Tibial artery (tissue), 4 donors: ENCODE measurements at places on chromosomes 13 and 19.
A peak's percentile ranks its signal among the peaks of the same experiment; 100 is the strongest.

GRCh38 chr19:50823389-50824042, at the start of gene KLK1:
TSS of gene KLK1 (minus strand) at chr19:50823787. CDS start at chr19:50823748, 39 bp downstream.
- no peak for DNase-seq
- H3K4me1 ChIP-seq = peaks cover 9% of the 10 kb centered on the region
- peaks cover 63% of the 10 kb centered on the region for H3K27me3 ChIP-seq
- no peak within 1 kb of the TSS for H3K27ac ChIP-seq

- DNase-seq = no peak
- H3K36me3 ChIP-seq = no peaks in the 10 kb centered on the region
- peak overlapping the region; percentile 99 for H3K4me3 ChIP-seq
- H3K27ac ChIP-seq = peak overlapping the region; percentile 80
- no peaks in the 10 kb centered on the region for H3K27me3 ChIP-seq
- H3K4me1 ChIP-seq = peaks cover 15% of the 10 kb centered on the region
These were observed 991 bp downstream of the OBI1 start for GRCh38 chr13:78657699-78658629.

DNA sequence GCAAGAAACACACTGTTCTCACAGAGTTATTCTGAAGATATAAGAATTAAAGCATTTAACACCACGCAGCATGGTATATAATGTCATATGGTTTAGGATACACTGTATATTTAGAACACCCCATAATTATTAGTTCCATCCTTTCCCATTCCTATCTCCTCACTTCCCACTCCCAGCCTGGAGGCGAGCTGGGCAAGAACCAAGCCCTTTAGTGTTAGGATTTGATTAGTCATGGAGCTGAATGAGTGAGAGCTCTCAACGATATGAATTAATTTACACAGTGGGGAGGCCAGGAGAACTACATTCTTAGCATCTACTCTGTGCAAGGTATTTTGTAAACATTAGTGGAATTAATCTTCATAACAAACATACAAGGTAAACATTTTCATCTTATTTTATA, 934.3 kb downstream of the DIAPH3 start:
- H3K4me1 ChIP-seq = no peaks in the 10 kb centered on the region
- H3K4me3 ChIP-seq = no peak overlapping the region

DNA sequence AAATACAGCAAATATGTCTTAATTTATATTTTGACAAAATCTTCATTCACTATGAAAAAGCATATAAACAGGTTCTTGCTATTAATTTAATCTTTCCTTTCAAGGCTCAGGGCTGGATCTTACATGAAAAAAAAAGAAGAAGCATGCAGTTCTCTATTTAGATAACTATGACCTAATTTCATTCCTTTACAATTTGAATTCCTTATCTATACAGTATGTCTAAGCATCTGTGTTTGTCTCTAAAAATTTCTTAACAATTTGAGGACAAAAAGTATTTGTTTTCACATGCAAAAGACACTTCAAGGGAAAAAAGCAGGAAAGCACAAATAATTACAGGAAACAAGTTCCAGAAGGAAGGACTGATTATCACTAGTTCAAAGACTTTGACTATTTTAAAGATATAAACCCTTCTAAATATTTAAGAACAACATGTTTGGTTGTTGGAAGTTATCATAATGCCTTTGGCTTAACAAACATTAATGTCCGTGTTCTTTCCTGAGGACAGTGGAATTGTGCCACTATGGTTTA, 157.5 kb downstream of the TBC1D4 start:
- no peaks in the 10 kb centered on the region for H3K27me3 ChIP-seq
- H3K4me1 ChIP-seq = no peaks in the 10 kb centered on the region
- no peak overlapping the region for H3K27ac ChIP-seq
- no peak overlapping the region for H3K4me3 ChIP-seq
- H3K36me3 ChIP-seq = no peaks in the 10 kb centered on the region

DNA sequence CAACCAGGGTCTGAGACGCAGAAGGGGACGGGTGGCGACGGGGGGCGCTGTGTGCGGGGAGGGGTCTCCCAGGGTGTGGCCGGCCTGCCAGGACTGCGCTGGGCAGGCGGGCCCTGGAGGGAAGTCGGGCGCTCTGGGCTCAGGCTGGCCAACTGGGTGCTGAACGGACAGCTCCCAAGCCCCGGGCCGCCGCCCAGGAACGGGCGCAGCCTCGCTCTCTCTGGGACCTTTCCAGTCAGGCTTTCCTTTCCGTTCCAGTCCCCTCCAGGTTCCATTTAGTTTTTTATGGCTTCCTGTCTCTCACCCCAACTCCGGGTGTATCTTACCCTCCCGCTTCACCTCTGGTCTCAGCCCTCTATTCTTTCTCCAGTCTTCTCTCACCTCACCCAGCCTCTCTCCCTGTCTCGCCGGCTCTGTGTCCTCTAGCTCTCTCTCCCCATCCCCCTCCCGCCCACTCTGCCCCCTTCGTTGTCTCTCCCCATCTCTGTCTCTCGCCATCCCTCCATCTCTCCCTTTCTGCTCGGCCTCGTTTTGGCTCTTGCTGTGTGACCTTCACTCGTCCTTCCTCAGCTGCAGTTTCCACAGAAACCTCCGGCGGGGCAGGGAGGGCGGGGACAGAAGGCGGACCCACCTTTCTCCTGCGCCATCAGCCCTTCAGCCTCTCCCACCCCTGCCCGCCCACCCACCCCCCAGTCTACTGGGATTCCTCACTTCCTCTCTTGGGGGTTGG, 3.3 kb upstream of the ATP1A3 start:
- peaks cover 95% of the 10 kb centered on the region for H3K27me3 ChIP-seq
- H3K4me3 ChIP-seq = no peak overlapping the region
- no peak for DNase-seq
- H3K4me1 ChIP-seq = peaks cover 31% of the 10 kb centered on the region
- H3K36me3 ChIP-seq = no peaks in the 10 kb centered on the region
- no peak overlapping the region for H3K27ac ChIP-seq

DNA sequence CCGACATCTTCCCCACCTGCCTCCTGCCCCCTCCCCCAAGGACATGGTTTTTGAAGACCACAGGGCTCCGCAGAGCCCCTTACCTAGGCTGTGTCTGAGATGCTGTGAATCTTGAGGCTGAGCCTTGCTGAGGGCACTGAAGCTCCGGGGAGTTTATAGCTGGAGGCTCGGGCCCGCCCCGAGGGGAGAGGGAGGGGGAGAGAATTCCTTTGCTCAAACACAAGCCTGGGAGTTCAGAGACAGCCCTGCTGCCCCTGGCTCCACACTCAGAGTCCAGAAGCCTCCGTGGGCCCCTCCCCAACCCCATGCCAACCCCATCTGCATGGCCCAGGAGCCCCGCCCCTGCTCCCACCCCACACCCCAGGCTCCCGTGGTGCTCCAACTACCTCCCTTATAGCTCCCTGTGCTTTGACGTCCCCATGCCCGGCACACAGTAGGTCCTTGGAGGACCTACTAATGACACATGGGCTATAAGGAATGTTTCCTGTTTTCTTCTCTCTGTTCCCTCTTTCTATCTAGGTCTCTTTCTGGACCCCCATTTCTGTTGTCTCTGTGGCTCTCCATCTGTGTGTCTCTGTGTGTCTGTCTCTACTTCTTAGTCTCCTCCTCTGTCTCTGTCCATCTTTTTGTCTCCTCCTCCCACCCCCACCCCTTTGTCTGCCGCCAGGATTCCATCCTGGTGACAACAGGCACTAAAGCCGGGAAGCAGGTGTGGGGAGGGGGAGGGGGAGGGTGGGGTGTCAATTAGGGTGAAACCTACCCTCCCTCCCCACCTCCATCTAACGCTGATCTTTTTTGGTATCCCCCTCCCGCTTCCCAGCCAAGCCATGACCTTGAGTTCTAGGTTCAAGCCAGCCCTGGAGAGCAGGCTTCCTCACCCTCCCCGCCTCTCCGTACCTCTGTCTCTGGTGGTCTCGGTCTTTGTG, at the start of gene TNNT1:
Gene TNNT1, minus strand, starts transcription at position 129 of the 926 bp plus-strand sequence. CDS start 2,049 bp downstream, outside the sequence.
- H3K27me3 ChIP-seq = peaks cover 7% of the 10 kb centered on the region
- DNase-seq = no peak
- no peaks in the 10 kb centered on the region for H3K36me3 ChIP-seq
- H3K27ac ChIP-seq = no peak within 1 kb of the TSS

GRCh38 chr13:27578121-27579030, 42.0 kb downstream of the LNX2 start:
- H3K27ac ChIP-seq = no peak overlapping the region
- peaks cover under 1% of the 10 kb centered on the region for H3K4me1 ChIP-seq
- no peak overlapping the region for H3K4me3 ChIP-seq
- H3K36me3 ChIP-seq = no peaks in the 10 kb centered on the region
- H3K27me3 ChIP-seq = no peaks in the 10 kb centered on the region
- DNase-seq = no peak

- no peaks in the 10 kb centered on the region for H3K27me3 ChIP-seq
- H3K4me3 ChIP-seq = no peak overlapping the region
- H3K4me1 ChIP-seq = no peaks in the 10 kb centered on the region
- H3K27ac ChIP-seq = no peak overlapping the region
- DNase-seq = no peak
These were observed 27.4 kb upstream of the CEBPA start for GRCh38 chr19:33329736-33330135.

DNA sequence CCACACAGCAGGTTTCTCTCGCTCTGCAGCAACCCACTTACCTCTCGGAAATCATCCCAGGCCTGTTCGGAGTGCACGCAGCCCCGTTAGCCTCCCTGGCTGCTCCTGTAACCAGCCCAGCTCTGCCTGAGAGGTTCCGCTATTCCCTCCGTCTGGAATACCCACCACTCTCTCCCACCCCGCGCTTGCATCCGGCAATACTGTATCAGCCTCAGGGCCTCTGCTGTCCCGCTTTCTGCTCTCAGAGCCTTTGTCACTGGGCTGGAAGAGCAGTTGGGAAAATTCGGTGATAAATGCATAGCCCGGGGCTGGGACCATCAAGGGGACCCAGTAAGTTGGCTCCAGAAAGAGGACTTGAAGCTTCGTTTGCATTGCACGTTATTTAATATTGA, 759 bp upstream of the TLE6 start:
- peaks cover 48% of the 10 kb centered on the region for H3K4me1 ChIP-seq
- H3K36me3 ChIP-seq = no peaks in the 10 kb centered on the region
- no peak overlapping the region for H3K27ac ChIP-seq
- no peaks in the 10 kb centered on the region for H3K27me3 ChIP-seq
- no peak for DNase-seq
- peak overlapping the region; percentile 57 for H3K4me3 ChIP-seq

GRCh38 chr13:102694937-102695336, at the start of gene METTL21C:
TSS of gene METTL21C (minus strand) at chr13:102695044. CDS start at chr13:102694498, 546 bp downstream.
- H3K36me3 ChIP-seq = no peaks in the 10 kb centered on the region
- no peak within 1 kb of the TSS for H3K27ac ChIP-seq
- H3K27me3 ChIP-seq = no peaks in the 10 kb centered on the region
- no peak for DNase-seq
- H3K4me3 ChIP-seq = no peak within 1 kb of the TSS

GRCh38 chr13:82772816-82773215, 1109.5 kb downstream of the SLITRK1 start:
- no peak overlapping the region for H3K27ac ChIP-seq
- H3K36me3 ChIP-seq = no peaks in the 10 kb centered on the region
- H3K27me3 ChIP-seq = no peaks in the 10 kb centered on the region
- no peak for DNase-seq
- no peak overlapping the region for H3K4me3 ChIP-seq
- no peaks in the 10 kb centered on the region for H3K4me1 ChIP-seq

DNA sequence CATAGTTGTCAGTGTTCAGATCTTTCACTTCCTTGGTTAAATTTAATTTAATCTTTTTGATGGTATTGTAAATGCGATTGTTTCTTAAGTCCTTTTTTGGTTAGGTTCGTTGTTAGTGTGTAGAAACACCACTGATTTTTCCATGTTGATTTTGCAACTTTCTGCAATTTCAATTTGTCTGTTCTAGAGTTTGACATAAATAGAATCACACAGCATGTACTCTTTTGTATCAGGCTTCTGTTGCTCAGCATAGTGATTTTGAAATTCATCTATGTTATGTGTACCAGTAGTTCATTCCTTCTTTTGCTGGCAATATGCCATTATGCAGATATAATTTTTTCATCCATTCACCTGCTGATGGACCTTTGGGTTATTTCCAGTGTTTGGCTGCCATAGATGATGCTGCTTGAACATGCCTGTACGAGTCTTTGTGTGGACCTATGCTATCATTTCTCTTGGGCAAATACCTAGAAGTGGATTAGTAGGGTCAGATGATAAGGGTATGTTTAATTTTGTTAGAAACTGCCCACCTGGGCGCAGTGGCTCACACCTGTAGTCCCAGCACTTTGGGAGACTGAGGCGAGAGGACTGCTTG, 33.1 kb downstream of the BICRA start:
- peaks cover 3% of the 10 kb centered on the region for H3K36me3 ChIP-seq
- no peaks in the 10 kb centered on the region for H3K27me3 ChIP-seq
- DNase-seq = no peak
- H3K4me1 ChIP-seq = peaks cover 26% of the 10 kb centered on the region

DNA sequence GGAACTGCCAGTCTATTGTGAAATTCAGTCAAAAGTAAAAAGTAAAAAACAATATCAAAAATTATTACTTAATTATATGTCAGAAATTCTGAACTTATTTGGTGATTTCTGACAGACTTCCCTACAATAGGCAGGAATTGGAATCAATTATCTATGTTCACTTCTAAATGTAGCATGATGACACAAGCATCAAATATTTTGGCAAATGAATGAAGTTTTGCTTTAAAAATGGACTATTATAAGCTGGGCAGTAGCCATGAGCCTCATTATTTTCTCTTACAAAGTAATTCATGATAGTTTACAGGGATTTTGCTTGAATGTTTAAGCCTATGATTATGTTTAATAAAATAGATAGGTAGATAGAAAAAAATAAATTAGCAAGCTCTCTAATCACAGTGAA, 582.6 kb downstream of the SLITRK6 start:
- DNase-seq = no peak
- H3K4me3 ChIP-seq = no peak overlapping the region
- H3K27ac ChIP-seq = no peak overlapping the region
- H3K36me3 ChIP-seq = no peaks in the 10 kb centered on the region

- no peaks in the 10 kb centered on the region for H3K4me1 ChIP-seq
- H3K4me3 ChIP-seq = no peak overlapping the region
- no peaks in the 10 kb centered on the region for H3K36me3 ChIP-seq
- no peak for DNase-seq
These were observed 18.5 kb downstream of the FREM2 start for GRCh38 chr13:38705365-38705764.

DNA sequence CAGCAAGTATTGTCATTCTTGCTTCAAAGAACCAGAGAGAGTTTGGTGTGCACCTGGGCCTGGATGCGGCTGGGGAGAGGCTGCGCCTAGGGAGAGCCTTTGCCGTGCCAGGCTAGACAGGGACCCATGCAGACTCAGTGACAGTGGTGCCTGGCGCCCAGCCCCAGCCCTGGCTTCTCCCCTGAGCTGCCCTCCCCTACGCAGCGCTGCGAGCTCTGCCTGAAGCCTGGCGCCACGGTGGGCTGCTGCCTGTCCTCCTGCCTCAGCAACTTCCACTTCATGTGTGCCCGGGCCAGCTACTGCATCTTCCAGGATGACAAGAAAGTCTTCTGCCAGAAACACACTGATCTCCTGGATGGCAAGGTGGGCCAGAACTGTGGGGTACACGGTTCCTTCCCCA, 12.0 kb downstream of the KMT2B start:
- no peak overlapping the region for H3K4me3 ChIP-seq
- DNase-seq = no peak
- H3K27ac ChIP-seq = no peak overlapping the region

GRCh38 chr19:22144394-22144793, 52.4 kb downstream of the ZNF676 start:
- H3K27ac ChIP-seq = no peak overlapping the region
- H3K36me3 ChIP-seq = no peaks in the 10 kb centered on the region
- no peaks in the 10 kb centered on the region for H3K4me1 ChIP-seq
- H3K4me3 ChIP-seq = no peak overlapping the region
- H3K27me3 ChIP-seq = no peaks in the 10 kb centered on the region
- no peak for DNase-seq
